Mesothelial cell of epicardium (in vitro differentiated cells): ENCODE measurements at places on chromosomes 7 and 10. TPM values are rescaled to one million over a fixed set of nuclear protein-coding genes. Genes with fewer than 3 reads are reported as not detected.

DNA sequence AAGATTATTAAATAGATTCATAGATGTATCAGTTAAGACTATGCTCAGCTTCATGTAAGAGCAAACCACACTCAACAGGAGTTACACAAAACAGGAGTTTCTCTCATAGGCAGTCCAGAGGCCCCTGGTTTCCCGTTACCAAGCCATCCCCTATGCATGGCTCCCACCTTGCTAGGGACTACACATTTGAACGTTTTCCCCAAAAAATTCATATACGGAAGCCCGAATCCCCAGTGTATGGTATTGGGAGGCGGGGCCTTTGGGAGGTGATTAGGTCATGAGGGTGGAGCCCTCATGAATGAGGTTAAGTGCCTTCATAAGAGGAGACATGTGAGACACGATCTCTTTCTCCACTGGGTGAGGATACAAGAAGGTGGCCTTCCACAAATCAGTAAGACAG lies 29.1 kb downstream of the RSU1 start:
- no peak overlapping the region for H3K4me3 ChIP-seq
- peaks cover 2% of the 10 kb centered on the region for H3K36me3 ChIP-seq
- H3K4me1 ChIP-seq = peaks cover 2% of the 10 kb centered on the region
- H3K27ac ChIP-seq = no peak overlapping the region
- DNase-seq = no peak
- H3K27me3 ChIP-seq = no peaks in the 10 kb centered on the region

- DNase-seq = no peak
- no peak overlapping the region for H3K27ac ChIP-seq
- H3K4me3 ChIP-seq = no peak overlapping the region
- no peaks in the 10 kb centered on the region for H3K4me1 ChIP-seq
Observed at GRCh38 chr10:45581582-45582385, 90.8 kb downstream of the ZFAND4 start.

DNA sequence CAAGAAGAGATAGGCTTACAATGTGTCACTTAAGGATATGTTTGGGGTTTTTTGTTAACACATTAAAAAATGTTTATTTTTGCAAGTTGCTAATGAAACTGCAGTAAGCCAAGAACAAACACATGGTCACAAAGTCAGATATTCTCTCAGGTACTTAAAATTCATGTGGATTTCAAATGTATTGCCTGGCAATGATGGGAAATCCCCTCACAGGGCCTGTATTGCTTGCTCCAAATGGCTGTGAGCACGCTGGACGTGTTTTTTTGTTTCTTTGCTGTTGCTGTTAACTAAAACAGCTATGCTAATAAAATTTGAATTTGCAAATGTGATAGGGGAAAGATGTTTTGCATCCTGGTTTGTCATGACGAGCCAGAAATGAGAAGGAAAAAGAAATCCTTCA lies 3.8 kb upstream of the CELF2 start:
- DNase-seq = no peak

ARL4A gene
- total RNA-seq = 59.0 to 64.7 TPM (median 62.5 TPM) in 3 replicates

DNA sequence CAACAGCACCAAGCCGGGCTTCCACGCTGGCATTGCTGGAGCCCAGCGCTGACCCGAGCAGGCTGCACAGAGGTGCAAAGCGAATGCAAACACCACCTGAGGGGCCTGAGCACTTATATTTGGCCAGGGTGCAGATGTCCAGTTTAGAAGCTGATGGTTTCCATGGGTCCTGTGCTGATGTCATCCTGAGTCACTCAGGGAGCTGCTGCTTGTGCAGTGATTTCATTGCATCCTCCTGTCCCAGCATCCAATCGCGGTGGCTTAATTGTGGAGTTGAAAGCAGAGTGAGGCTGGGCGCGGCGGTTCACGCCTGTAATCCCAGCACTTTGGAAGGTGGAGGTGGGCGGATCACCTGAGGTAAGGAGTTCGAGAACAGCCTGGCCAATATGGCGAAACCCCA lies 410.2 kb upstream of the KLF6 start:
- no peaks in the 10 kb centered on the region for H3K36me3 ChIP-seq
- H3K4me1 ChIP-seq = peaks cover 25% of the 10 kb centered on the region
- H3K27me3 ChIP-seq = no peaks in the 10 kb centered on the region

DNA sequence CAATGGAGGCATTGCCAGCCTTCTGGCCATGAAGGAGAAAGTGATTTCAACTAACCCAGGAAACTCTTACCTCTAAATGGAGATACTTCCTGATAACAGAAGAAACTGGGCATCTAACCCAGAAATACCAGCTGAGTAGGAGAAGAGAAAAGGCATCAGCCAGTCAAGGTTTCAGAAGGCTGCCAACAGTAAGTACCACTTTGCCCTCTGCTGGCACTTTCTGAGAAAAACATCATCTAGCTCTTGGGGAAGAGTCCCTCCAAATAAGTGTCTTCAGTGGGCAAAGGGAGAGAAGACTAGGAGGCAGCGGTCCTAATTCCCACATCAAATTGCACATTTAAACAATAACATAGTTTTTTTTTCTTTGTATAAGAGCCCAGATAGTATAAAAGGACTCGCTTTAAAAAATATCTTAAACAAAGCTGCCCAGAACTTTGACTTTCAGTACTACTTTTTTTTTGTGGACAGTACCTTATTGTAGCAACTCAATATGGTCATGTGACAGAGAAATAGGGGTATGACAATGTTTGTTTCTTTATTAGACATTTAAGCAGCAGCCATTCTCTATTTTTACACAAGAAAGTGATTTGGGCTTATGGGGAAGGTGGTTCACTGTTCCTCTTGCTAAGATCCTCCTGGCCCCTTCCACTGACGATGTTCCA lies 157.3 kb downstream of the CTTNBP2 start:
- H3K4me3 ChIP-seq = no peak overlapping the region
- H3K27ac ChIP-seq = no peak overlapping the region
- no peak for DNase-seq
- H3K4me1 ChIP-seq = peaks cover 24% of the 10 kb centered on the region
- peaks cover 6% of the 10 kb centered on the region for H3K36me3 ChIP-seq
- no peaks in the 10 kb centered on the region for H3K27me3 ChIP-seq

DNA sequence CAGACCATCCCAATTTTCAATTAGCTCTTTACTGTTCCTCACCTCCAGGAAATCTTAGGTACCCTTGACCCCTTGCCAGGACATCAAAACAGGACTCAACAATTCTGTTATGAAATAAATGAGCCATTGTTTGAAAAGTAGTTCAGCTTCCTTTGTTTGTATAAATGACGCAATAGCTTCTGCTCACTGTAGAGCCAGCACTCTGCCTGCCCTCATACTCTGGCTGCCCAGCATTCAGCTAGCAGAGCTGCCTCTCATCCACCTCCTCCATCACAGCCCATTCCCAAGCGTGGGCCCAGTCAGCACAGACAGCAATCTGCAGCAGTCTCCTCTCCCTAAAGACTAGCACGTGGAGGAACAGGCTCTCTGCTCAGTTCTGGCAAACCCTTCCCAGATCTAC lies 478.6 kb downstream of the GRID1 start:
- no peaks in the 10 kb centered on the region for H3K4me1 ChIP-seq
- no peak for DNase-seq
- H3K27ac ChIP-seq = no peak overlapping the region
- H3K4me3 ChIP-seq = no peak overlapping the region

NODAL gene
- total RNA-seq = not detected in 3 replicates
